Heart left ventricle (tissue), 16 donors: ENCODE measurements at places on chromosomes 11 and 22. TPM values are rescaled to one million over a fixed set of nuclear protein-coding genes. Genes with fewer than 3 reads are reported as not detected.

The DDX17 gene
- total RNA-seq = 176 TPM

DNA sequence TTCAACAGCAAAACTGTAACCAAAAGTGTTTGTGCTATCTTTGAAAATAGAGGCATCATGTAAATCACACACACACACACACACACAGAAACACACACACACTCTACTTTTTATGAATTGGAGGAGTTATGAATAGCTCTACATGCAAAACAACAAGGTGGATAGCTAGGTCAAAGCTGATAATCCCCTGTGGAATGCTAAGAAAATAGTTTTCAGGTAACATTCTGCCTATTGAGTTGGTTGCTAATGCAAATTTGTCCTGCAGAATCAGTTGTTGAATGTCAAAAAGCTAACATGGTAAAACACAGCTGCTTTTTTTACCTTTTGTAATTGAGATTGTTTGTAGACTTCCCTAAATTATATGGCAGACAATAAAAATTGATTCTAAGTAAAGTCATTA lies 1658.4 kb upstream of the RAG2 start:
- DNase-seq = no peak

- DNase-seq = no peak
Measured at GRCh38 chr11:10641177-10641911, 52.2 kb downstream of the IRAG1 start.

- no peak for DNase-seq
Measured at GRCh38 chr11:111372538-111372937, 6.5 kb downstream of the POU2AF1 start.

DNA sequence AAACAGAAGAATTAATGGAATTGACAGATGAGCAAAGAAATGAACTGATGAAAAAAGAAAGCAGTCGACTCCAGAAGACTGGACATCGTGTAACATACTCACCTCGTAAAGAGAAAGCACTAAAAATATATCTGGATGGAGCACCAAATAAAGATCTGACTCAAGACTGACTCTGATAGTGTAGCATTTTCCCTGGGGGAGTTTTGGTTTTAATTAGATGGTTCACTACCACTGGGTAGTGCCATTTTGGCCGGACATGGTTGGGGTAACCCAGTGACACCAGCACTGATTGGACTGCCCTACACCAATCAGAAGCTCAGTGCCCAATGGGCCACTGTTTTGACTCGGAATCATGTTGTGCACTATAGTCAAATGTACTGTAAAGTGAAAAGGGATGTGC lies 52.4 kb downstream of the DKK3 start:
- DNase-seq = no peak

- DNase-seq = peak; percentile 48
Measured at GRCh38 chr11:35541621-35542375, 16.4 kb upstream of the PAMR1 start.

The PDXP gene
- 15.2 TPM for total RNA-seq

DNA sequence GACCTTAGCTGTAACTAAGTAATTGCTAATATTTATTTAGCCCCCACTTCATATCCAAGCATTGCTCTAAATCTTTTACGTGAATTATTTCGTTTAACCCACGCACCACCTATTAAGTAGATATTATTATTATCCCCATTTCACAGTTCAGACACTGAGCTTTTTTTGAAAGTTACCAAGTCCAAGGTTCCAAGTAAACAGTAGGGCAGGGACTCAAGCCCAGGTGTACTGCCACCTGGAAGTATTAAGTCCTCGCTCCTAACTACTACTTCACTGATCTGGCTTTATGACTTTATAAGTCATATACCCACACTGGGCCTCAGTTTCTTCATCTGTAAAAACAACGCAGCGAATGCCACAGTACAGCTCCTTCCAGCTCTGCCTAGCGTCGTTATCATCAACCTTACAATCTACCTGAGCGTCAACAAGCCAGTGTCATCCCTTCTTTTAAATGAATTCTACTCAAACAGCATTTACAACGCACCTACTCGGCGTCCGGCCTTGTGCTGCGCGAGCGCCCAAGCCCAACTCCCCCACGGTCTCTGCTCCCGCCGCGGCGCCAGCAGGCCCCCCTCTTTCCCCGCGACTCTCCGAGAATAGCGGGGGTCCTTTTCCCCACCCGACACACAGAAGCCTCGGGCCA lies 624 bp downstream of the TMEM41B start:
- no peak for DNase-seq

The PAMR1 gene
- 4.1 TPM for total RNA-seq
